T-cell (primary cell): ENCODE measurements at places on chromosomes 6 and 20. TPM values are rescaled to one million over a fixed set of nuclear protein-coding genes. Genes with fewer than 3 reads are reported as not detected.
A peak's percentile ranks its signal among the peaks of the same experiment; 100 is the strongest.

GRCh38 chr20:41293269-41294037 is 24.1 kb downstream of the ZHX3 start:
- no peak for DNase-seq

DNA sequence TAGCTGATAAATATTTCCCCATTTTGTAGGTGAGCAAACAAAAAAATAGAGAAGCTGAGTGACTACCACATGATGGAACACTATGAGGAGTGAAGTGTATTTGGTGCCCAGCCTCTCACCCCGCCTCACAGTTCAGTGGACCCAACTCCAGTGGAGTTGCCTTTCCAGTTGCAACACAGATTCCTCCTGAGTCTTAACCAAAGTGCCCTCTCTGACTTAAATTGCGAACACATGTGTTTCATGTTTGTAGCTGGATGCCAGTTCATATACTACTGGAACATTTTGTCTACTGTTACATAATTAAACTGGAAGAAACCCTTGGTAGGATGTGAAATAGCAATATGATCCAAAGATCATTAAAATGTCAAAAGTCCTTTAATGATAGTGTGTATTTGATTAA is 448.9 kb downstream of the COL12A1 start:
- DNase-seq, result no peak

Gene EEF1A2
- 0.50 TPM for total RNA-seq

Gene ATP9A
- total RNA-seq, result 0.72 TPM

- DNase-seq, result peak; percentile 90
These were observed 24.2 kb downstream of the NQO2 start for GRCh38 chr6:3023663-3024483.

GRCh38 chr6:97726378-97726777 is 443.4 kb upstream of the MMS22L start:
- no peak for DNase-seq

GRCh38 chr6:87105823-87106222 is 10.9 kb upstream of the CGA start:
- DNase-seq, result no peak

GRCh38 chr6:134098276-134098675 is 45.9 kb upstream of the SLC2A12 start:
- no peak for DNase-seq

GRCh38 chr6:157236040-157236725 is 87.1 kb downstream of the TMEM242 start:
- DNase-seq, result no peak

- DNase-seq, result no peak
These were observed 28.2 kb downstream of the MRAP2 start for GRCh38 chr6:84061613-84062398.
